ENCODE measurements at places on chromosomes 4 and X. TPM values are rescaled to one million over a fixed set of nuclear protein-coding genes. Genes with fewer than 3 reads are reported as not detected.
A peak's percentile ranks its signal among the peaks of the same experiment; 100 is the strongest.

- DNase-seq, result peak; percentile 48
Measured at GRCh38 chr4:80072228-80072743, 743 bp downstream of the ANTXR2 start.

DNA sequence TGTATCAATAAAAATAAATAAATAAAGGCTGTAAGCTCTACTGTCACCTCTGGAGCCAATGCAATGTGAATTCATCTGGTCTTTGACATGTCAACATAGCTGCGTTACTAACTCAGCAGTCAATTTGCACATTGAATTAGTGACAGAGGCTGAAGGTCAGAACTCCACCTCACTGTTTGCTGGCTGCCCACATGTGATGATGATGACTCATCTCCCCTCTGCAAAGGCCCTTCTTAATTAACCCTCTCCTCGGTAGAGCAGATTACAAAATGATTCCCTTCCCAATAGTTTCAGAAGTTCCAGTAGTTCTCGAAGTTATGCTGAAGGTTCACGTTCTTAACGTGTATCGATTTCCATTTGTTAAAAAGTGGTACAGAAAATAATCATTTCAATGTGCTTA lies 1626.0 kb upstream of the TENM3 start:
- peak; percentile 6 for DNase-seq

DNA sequence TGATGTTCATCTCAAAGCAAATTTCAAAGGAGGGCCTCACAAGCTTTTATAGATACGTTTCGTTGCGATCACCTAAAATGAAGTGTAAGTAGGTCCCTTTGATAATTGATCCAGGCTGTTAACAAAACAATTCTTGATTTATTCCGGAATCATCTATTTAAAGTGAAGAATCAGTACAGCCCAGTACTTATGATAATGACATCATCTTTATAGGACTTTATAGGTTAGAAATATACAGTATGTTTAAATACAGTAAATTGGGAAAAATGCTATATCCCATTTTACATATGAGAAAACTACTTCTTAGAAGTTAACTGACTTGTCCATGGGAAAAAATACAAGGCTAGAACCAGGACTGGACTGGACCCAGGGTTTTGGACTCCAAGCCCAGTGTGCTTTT lies 3.7 kb downstream of the PTCHD1 start:
- DNase-seq, result no peak

Gene TRIM2
- total RNA-seq, result 58.5 TPM

Gene FUNDC1
- total RNA-seq, result 8.4 TPM

Gene FAT4
- not detected for total RNA-seq

- no peak for DNase-seq
Measured at GRCh38 chr4:155903453-155903852, at the start of gene TDO2. Gene TDO2, plus strand, starts transcription at chr4:155903696. Its CDS starts 63 bp downstream, at chr4:155903759.

- no peak for DNase-seq
Measured at GRCh38 chrX:45621376-45622041, 420.8 kb upstream of the DIPK2B start.

DNA sequence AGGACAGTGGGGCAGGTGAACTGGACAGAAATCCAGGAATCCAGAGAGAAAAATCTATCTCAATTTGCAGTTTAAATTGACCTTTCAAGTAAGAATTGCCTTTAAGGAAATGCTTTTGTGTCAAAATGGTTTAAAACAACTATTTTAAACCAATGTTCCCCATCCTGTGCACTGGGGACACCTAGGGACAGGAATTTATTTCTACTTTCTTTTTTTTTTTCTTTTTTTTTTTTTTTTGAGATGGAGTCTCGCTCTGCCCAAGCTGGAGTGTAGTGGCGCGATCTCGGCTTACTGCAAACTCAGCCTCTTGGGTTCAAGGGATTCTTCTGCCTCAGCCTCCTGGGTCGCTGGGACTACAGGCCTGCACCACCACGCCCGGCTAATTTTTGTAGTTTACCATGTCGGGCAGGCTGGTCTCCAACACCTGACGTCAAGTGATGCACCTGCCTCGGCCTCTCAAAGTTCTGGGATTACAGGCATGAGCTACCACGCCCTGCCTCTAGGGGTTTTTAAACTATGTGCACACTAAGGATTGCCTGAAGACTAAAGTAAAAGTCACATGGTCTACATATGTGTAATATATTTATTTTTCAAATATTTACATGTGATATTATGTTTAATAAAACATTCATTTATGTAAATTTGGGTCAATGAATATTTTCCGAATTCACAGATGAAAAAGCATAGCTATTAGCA lies 1213.4 kb downstream of the STIM2 start:
- DNase-seq, result no peak

DNA sequence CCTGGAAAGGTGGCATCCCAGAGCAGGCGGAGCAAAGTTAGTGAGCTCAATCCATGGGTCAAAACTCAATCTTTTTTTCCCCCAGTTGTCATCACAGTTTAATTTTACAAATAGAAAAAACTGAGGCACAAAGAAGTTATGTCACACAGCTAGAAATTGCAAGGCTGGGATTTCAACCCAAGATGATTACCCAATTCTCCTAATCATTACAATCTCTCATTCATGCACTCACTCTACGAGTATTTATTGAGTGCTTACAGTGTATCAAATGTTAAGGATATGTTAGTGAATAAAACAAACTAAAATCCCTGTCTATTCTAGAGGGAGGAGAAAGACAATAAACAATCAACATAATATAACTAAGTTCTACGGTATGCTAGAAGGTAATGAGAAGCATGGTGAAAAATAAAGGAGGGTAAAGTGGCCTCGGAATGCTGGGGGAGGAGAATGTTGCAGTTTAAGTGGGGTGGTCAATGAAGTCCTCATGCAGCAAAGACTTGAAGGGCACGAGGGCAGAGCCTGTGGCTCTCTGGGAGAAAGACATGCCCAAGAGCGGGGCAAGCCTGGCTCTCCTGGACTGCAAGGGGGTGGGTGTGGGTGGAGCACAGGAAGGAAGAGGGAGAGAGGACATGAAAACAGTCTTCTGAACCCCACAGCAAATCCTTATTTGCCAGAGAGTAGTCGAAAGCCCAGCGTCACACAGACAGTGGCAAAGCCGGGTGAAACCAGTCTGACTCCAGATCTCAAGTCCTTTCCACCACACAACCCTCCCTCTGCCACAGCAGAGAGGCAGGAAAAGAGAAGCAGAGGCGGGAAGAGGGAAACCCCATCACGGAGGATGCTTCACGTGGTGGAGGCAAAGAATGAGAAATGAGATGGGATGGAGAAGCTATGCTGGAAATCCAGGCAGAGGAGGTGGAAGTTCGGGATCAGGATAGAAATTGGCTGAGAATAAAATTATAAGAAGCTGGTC lies 48.3 kb downstream of the RAB33B start:
- DNase-seq, result no peak

GRCh38 chr4:105351861-105352260 lies 122.0 kb downstream of the PPA2 start:
- no peak for DNase-seq

Gene FAM184B
- not detected for total RNA-seq

Gene MAPK10
- 0.51 TPM for total RNA-seq

GRCh38 chr4:121190389-121190788 lies 26.3 kb upstream of the TNIP3 start:
- no peak for DNase-seq

- no peak for DNase-seq
Measured at GRCh38 chr4:67750691-67751090, 3.5 kb downstream of the GNRHR start.

DNA sequence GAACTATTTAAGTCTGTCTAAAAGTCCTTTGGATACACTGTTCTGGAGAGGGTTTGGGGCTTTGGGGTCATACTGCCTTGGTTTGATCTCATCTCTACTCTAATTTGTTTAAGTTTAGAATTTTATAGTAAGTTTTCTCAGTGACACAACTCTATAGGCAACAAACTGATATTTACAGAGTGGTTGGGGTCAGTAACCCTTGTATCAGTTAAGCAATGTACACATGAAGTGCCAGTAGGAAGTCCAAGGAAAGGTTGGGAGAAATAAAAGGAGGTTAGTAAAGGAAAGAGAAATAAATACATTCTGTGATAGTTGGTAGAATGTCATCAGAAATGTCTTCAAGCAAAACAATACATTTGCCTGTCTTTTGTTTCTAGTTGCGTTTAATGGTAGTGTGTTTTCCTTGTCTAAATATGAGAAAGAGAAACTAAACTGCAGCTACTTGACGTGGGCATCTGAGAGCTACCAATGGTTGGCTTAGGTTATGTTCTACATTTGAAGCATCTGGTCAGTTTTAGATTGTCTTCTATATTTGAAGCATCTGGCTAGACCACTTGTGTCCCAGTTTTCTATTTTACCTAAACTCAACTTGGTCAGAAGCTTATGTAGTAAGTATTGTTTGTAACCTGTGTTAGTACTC lies 6.9 kb downstream of the ATP7A start:
- no peak for DNase-seq

Gene ADD1
- 167 TPM for total RNA-seq

Gene NXF3
- total RNA-seq, result not detected

Gene SLC10A6
- total RNA-seq, result not detected

Gene RHOXF2B
- not detected for total RNA-seq

- DNase-seq, result no peak
Measured at GRCh38 chr4:164892018-164892417, 15.0 kb downstream of the APELA start.

Gene DLG3
- 40.8 TPM for total RNA-seq

Gene HELT
- not detected for total RNA-seq

DNA sequence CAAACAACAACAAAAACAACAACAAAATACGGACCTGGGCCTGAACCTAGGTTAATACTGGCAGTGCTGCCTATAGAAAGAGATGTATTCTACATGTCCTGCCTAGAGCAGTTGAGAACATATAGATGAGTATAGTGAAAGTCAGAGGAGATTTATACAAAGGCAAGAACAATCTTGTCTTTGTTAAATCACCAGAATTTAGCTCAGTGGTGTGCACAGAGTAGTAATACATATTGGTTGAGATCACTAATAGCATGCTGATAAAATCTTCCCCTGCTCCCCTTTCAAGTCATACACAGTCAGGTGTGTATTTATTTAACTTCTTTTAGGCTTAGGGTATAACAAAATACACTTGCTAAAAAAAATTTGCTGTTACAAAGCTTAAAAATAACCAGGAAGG lies 247.8 kb downstream of the ADGRL3 start:
- DNase-seq, result no peak

Gene NUDT6
- total RNA-seq, result 2.0 TPM

- no peak for DNase-seq
Measured at GRCh38 chr4:129355516-129355915, 259.6 kb downstream of the C4orf33 start.

GRCh38 chr4:141346144-141346543 lies 125.4 kb downstream of the ZNF330 start:
- peak; percentile 66 for DNase-seq

DNA sequence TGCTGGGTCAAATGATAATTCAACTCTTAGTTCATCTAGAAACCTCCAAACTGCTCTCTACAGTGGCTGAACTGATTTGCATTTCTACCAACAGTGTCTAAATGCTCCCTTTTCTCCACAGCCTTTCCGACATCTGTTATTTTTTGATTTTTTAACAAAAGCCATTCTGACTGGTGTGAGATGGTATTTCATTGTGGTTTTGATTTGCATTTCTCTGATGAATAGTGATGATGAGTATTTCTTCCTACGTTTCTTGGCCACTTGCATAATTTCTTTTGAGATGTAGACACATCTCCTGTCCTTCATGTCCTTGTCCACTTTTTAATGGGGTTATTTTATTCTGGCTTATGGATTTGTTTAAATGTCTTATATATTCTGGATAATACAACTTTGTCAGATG lies 298.2 kb upstream of the ARSJ start:
- no peak for DNase-seq
